ENCODE measurements at places on chromosomes 7 and 10.

DNA sequence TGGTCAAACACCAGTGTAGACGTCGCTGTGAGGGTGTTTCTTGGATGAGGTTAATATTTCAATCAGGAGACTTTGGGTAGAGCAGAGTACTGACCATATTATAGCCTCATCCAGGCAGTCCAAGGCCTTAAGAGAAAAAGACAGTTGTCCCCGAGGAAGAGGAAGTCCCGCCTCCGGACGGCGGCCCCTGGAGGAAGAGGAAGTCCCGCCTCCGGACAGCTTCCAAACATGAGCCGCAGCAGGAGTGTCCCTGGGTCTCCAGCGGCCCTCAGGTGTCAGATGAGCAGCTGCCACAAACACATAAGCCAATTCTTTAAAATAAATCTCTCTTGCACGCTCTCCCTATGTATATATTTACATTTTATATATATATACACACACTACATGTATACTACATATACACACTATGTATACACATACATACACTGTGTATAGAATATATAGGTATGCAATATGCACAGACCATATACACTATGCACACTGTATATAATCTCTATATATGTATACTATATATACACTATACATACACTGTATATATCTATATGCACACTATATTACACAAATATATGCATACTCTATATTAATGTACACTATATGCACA, 37.5 kb downstream of the PWWP2B start:
- DNase-seq: no peak

DNA sequence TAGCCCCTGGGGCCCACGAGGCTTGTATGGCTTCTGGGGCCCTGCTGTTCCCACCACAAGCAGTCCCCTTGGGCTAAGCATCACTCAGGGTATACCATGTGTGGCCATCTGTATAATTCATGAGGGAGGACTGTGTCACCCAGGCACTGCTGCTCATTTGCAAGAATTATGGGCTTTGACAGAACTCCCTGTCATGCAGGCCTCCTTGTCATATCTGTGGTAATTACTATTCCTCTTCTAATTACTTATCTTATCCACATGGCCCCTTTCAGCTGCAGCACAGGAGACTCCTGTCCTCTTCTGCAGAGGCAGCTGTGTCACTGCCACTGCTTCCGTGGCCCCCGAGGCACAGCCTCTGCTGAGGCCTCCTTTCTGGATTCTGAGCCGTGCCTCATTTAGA, 46.3 kb downstream of the LRMDA start:
- DNase-seq: no peak

GRCh38 chr10:21030091-21030490, 133.0 kb upstream of the NEBL start:
- no peak for DNase-seq

- no peak for DNase-seq
Measured at GRCh38 chr10:57905861-57906260, 361.8 kb downstream of the IPMK start.

- DNase-seq: no peak
Measured at GRCh38 chr10:123380491-123381085, 226.4 kb downstream of the BUB3 start.

GRCh38 chr10:77541944-77542343, 95.7 kb downstream of the KCNMA1 start:
- DNase-seq: no peak

DNA sequence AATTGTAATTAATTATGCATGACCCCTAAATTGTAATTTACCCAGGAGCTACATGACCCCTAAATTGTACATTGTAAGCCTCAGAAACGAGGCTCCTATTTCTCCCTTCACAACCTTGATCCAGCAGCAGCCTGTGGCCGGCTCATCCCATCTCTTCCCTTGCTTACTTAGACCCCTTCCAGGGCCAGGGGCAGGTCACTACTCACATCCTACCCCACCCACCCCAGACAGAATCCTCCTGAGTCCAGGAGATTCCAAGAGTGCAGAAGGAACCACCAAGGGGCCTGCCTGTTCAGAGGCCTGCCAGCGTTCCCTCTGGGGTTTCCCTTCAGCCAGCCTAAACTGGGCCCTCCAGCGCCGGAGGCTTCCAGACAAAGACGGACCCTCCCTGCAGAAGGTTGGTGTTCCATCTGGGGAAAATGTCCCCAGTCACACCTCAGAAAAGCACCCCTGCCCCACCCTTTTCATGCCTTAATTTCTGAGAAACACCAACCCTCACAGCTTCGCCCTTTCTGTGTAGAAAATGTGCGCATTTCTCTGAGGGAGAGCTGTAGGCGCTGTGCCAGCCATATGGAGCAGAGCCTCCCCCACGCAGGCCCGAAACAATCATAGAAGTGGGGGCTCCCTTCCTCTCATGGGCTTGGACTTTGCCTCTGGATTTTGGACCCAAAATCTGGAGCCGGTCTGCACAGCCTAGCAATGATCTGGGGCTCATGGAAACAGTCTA, 19.2 kb downstream of the LEP start:
- DNase-seq: no peak

DNA sequence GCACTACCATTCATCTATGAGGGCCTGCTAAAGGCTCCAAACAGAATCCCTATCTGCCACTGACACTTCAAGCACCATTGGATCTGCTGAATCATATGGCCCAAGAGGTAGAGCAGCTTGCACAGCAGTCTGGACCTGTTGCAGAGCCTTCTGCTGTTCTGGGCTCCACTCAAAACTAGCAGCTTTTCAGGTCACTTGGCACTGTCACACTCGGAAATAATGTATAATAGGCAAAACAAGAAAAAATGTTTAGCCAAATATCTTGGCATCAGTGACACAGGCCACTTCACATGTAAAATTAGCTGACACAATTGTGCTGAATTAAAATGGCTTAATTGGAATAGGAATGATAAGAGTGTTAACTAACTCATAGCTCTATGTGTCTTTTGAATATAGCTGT, 1182.9 kb upstream of the LRRTM3 start:
- no peak for DNase-seq

- DNase-seq: no peak
Measured at GRCh38 chr7:114710499-114710898, 211.4 kb upstream of the MDFIC start.

- no peak for DNase-seq
Measured at GRCh38 chr10:109947111-109947920, 24.0 kb upstream of the XPNPEP1 start.

DNA sequence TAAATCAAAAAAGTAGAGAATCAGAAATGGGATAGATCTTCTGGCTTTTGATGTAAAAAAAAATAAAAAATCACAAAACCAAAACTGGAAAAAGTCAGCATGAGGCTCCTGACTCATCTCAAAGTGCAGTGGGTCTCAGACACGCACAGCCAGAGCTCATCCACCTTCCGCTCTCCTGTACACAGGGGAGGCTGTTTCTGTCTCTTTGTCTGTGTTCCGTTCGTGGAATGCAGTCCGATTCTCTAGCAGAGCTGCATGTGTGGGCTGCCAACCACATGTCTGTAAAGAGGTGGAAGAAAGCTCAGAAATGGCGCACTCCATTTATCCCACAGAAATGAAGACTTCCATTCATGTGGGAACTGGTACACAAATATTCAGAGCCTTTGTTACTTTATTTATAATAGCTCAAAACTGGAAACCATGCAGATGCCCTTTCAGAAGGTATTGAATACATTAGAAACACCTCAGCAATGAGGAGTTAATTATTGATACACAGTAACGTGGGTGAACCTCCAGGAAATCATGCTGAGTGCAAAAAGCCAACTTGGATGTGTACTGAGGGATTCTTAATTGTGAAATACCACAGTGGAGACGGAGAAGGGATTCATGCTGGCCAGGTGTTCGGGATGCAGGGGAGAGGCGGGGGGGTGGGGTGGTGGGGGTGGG, 123.3 kb downstream of the TRRAP start:
- DNase-seq: no peak

GRCh38 chr7:17070231-17070708, 188.5 kb upstream of the AGR3 start:
- no peak for DNase-seq

- no peak for DNase-seq
Measured at GRCh38 chr7:37550426-37550825, 101.8 kb upstream of the ELMO1 start.

DNA sequence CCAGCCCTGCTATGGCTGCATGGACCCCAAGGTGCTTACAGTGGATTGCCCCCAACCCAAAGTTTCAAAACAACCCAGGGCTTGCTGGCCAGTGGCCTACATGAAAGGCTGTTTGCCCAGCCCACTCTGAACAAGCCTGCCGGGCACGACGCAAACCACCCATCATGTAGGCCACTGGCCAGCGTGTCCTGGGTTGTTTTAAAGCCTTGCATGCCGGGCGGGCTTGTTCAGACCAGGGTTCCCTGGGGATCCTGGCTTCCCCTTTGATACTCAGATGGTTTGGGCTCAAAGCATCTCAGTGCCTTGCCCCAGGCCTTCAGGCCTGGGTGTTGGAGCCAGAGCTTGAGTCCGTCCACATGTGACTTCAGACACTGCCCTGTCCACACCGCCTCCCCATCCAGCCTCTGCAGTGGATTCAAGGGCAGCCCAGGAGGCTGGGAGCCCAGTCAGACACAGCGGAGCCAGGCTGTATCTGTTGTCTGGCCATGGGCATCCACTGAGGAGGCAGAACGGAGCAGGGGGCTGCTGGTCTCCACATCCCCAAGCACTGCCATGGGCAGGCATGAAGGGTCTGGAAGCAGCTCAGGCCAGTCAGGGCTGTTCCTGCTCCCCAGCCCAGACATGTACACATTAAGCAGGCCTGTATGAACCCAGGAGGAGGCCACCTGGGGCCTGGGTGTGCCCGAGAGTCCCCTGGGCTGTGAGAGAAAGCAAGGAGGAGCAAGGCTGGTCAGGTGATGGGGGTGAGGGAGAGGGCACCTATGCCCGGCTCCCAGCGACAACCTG, 4.0 kb upstream of the ADIRF start:
- DNase-seq: no peak

- no peak for DNase-seq
Measured at GRCh38 chr10:132959559-132959961, 17.2 kb upstream of the CFAP46 start.

GRCh38 chr7:104933521-104933988, 80.5 kb upstream of the KMT2E start:
- no peak for DNase-seq

DNA sequence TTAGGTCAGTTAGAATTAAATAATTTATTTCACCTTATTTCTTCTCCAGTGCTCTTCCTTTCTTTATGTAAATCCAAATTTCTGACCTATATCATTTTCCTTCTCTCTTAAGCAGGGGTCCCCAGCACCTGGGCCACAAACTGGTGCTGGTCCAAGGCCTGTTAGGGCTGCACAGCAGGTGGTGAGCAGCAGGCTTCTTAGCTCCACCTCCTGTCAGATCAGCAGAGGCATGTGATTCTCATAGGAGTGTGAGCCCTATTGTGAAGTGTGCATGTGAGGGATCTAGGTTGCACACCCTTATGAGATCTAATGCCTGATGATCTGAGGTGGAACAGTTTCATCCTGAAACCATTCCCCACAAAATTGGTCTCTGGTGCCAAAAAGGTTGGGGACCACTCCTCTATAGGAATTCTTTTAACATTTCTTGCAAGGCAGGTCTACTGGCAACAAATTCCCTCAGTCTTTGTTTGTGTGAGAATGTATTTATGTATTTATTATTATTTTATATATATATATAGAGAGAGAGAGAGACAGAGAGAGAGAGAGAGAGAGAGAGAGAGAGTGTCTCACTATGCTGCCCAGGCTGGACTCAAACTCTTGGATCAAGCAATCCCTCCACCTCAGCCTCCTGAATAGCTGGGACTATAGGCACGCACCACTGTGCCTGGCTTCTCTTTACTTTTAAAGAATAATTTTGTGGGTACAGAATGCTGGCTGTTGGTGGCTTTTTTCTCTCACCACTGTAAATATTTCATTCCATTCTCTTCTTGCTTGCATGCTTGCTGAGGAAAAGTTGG, 4.3 kb upstream of the ABCC2 start:
- no peak for DNase-seq

GRCh38 chr10:132360766-132361447, 28.9 kb downstream of the LRRC27 start:
- DNase-seq: no peak

GRCh38 chr7:20783700-20784387, 2.8 kb downstream of the SP8 start:
- DNase-seq: no peak

GRCh38 chr7:121116396-121116795, 127.9 kb downstream of the CPED1 start:
- DNase-seq: no peak

DNA sequence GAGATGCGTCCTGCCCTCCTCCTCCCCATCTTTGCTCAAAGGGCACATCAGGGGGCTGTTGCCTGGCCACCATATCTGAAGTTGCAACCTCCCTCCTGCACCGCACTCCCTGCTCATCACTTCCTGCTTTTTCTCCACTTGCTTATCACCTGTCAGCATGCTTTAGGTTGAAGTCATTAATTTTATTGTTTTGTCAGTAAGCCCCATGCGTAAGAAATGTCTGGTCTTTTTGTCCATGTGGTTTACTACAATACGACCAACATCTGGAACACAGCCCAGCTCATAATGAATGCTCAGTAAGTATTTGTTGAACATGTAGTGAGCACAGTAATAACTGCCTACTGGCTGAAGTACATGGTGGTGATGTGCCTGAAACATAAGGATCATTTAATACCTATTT, 71.6 kb upstream of the GJD4 start:
- no peak for DNase-seq

GRCh38 chr7:41182782-41183181, 520.1 kb downstream of the INHBA start:
- DNase-seq: no peak

- no peak for DNase-seq
Measured at GRCh38 chr7:41880107-41880506, 177.2 kb upstream of the INHBA start.

GRCh38 chr7:148726385-148726784, 27.7 kb downstream of the CUL1 start:
- DNase-seq: no peak

DNA sequence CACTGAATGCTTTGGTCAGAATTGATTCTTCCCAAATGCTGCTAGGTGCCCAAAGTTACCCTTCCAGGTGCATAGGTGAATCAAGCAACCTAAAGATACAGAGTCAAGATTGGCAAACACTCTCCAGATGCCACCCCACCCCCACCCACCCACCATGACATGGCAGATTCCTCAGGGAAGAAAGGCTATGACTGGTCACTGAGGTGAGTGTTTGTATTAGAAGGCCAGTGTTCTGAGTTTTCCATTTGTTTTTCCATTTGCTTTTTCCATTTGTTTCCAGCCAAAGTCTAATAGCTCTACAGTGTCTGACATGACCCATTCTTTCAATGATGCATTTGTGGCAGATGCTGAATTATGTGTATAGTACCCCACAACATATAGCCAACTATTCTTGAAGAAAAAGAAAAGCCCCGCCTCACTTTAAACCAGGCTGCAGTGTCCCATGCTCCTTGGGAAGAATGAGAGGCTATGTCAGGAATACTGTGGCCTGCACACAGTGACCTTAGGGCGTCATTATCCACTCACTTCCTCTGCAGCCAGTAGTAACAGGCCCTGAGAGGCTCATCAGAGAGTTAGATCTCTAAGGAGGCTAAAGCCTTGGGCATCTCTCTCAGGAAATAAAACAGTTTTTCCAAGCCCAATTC, 16.1 kb upstream of the HIBADH start:
- DNase-seq: no peak

GRCh38 chr10:76037531-76038155, 606.2 kb downstream of the LRMDA start:
- DNase-seq: no peak

All from NCI-H2107 (cell line).